ENCODE measurements at places on chromosomes 3 and 15. TPM values are rescaled to one million over a fixed set of nuclear protein-coding genes. Genes with fewer than 3 reads are reported as not detected.

SMAD6 gene
- total RNA-seq = 3.2 TPM

DNA sequence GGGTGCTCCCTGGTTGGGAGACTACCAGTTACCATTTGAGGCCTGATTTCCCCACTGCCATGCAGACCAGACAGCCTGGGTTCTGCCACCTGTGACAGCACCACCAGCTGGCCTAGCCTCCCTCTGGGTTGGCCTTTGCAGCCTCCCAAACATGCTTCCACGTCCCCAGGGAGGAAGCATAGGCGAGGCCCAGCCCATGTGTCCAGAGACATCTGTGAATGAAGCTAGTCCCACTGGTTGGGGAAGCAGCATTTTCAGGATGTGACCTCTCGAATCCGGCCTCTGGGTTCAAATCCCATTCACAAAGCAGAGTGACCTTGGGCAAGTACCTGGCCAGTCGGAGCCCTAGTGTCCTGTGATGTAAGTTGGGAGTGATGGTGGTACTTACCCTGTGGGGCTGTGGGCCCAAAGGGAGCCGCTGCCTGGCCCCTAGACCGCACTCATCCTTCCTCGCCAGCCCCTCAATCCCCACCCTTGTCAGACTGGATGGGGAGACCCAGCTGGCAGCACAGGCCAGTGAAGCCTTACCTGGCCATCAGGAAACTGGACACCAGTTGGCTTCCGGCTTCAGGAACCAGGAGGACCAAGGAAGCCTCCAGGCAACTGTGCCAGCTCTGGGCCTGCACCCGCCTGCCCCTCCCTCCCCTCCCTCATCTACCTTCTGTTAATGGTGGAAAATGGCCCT lies 6.0 kb downstream of the KLF15 start:
- DNase-seq = no peak

DNA sequence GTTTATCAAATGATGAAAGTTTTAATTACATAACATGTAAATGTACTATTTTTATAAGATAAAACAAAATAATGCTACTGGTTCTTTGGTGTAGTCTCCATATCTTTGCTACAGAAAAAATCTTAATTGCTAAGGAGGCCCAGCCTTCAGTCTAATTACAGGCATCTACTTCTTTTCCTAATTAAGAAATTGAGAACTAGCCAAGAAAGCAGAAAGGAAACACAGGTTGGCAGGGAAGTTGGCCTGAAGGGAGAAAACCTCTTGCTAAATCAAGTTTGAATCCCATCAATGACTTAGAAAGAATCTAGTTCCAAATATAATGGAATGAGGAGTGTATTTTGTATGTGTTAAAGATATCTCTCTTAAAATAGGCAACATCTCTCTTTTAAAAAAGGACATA lies 212.4 kb upstream of the ARL6 start:
- DNase-seq = no peak

DNA sequence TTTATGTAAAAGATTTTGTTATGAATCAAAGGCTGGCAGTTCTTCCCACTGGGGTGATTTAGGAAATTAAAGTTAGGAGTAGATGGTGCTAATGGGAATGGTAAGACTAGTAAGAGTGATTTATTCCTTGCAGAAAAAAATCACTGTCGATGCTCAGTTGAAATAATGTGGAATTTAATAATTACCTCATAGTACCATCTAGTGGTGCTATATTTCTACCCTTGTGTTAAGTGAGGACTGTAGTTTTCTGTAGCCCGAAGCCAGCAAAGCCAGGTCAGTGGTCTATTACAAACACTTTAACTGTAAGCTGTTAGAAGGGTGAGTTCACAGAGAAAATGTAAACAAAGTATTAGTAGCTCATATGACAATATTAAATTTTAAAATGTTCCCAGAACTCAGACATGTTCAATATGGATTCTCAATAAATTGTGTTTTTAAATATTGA lies 39.5 kb upstream of the GOLGA8J start:
- DNase-seq = no peak

GRCh38 chr15:71708051-71708429 lies 102.3 kb upstream of the NR2E3 start:
- no peak for DNase-seq

DNA sequence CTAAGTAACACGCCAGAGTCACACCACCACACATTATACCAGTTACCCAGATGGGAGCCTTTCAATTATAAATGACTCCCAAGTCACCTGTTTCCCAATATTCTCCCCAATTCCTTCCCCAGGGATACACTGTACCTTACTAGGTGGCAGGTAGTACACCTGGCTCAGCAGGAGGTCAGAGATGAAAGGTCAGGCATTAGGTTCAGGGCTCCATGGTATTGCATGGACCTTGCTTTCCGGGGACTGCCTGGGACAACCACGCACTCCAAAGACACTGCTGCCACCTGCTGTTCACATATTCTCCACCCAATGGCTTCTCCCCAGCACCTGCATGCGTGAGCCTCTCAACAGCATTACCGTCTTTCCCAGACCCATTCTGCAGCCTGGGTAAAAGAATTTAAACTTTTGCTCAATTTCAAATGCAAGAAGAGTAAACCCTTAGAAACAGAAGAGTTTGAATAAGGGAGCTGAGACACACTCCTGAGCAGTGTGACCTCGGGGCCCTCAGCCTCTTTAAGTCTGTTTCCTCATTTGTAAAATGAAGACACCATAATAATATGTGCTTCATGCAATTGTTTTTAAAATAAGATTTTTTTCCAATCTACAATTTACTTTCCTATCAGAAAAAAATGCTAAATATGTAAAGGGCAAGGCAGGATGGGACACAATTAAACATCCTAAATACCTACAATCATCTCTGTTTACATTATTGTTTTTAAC lies 28.0 kb upstream of the LACTB start:
- peak; percentile 36 for DNase-seq

GRCh38 chr3:46900007-46900292 lies 22.4 kb downstream of the PTH1R start:
- no peak for DNase-seq

DNA sequence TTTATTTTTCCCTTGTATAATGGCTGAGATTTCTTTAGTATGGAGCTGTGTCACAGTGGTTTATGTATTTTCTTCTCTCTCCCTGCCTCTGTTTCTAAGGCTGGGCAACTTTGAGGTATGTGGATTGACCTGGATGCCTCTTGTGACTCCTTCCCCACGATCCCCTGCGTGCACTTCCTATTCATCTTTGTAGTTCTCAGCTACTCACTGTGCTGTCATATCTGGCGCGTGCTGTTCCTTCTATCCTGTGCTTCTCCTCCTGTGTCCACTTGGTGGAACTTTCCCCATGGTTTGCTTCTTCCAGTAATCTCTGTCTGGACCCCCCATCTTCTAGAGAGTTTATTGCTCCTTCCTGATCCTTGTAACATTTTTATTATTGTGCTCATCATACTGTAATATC lies 97.3 kb downstream of the AKAP13 start:
- DNase-seq = no peak
